Activated CD8-positive, alpha-beta T cell treated with anti-CD3 and anti-CD28 coated beads, Interleukin-2, amount 10 ng/mL, durations not matched to agents 7 days and 5 days (primary cell): ENCODE measurements at places on chromosomes 2 and 18.

- DNase-seq: no peak
These were observed 297.5 kb upstream of the RGPD4 start for GRCh38 chr2:107529146-107529545.

GRCh38 chr18:5770176-5770575 is 125.1 kb downstream of the TMEM200C start:
- DNase-seq: no peak

GRCh38 chr2:54863660-54864059 is 140.2 kb downstream of the EML6 start:
- DNase-seq: no peak

DNA sequence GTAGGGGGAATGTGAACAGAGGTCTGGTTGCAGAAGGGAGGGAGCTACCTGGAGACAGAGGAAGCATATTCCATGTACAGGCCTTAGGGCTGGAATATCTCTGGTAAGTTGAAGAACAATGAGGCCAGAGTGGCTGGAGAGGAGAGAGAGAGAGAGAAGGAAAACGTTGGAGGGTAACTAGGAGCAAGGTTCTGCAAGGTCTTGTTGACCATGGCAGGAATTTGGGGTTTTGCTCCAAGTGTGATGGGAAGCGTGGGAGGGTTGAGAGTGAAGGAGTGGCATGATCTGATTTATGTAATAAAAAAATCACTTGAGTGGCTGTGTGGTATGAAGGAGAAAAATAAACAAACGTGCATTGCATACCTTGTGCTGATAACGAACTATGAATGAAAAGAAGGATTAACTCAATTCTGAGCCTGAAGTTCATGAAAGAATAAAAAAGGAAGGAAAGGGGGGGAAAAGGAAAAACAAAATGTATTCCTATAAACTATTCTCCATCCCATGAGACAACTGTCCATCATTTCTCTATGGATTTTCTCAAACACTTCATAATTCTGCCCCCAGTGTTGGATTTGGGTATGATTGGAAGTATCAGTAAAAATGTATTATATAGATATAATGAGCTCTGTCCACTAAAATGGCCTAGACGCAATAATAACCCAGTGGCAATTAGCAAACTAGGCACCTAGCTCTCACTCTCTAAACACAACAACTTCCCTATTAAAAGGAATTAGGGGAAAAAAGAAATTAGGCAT is 59.7 kb upstream of the PMAIP1 start:
- no peak for DNase-seq

GRCh38 chr18:53935803-53936202 is 288.7 kb downstream of the MBD2 start:
- no peak for DNase-seq

GRCh38 chr18:62809900-62810299 is 94.6 kb downstream of the PHLPP1 start:
- no peak for DNase-seq

GRCh38 chr2:139526781-139527180 is 746.6 kb upstream of the NXPH2 start:
- DNase-seq: no peak

- no peak for DNase-seq
These were observed 288.2 kb upstream of the CHST9 start for GRCh38 chr18:27473318-27473717.

GRCh38 chr2:218832081-218832480 is 478 bp upstream of the PRKAG3 start:
- DNase-seq: no peak
